ENCODE measurements at places on chromosomes 11 and 22.

DNA sequence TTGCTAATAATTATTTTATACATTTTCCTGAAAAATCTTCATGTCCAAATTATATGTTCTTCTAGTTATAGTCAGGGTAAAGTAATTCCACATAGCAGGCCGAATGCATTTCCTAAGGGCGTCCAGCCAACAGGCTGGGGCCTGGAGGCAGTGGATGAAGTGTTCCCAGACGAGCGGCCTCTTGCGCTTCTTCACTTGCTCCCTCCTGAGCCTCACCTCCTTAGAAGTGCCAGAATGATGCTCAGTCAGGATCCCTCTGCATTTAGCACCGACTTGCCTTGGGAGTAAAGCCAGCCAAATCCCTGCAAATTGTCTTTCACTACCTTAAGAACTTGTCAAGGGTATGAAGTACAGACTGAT lies 1.5 kb downstream of the OLFML1 start:
- no peak for DNase-seq

DNA sequence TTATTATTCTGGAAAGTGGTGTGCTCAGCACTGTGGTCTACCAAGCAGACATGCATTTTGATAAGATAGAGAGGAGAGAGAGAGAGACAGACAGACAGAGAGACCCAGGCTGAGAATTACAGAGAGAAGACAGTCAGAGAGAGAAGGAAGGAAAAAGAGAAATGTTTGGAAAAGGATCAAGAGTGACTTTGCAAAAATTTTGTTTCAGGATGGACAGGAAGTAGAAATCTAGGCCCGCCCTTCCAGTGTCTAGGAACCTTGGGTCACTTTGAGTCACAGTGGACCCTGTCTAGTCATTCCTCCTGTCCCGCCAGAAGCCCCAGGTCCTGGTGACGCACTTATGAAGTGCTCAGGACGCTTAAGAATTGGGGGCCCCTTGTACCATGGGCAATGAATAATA lies 166.7 kb downstream of the ST3GAL4 start:
- no peak for DNase-seq

- DNase-seq: no peak
Measured at GRCh38 chr11:63443714-63444113, 47.3 kb downstream of the PLAAT5 start.

DNA sequence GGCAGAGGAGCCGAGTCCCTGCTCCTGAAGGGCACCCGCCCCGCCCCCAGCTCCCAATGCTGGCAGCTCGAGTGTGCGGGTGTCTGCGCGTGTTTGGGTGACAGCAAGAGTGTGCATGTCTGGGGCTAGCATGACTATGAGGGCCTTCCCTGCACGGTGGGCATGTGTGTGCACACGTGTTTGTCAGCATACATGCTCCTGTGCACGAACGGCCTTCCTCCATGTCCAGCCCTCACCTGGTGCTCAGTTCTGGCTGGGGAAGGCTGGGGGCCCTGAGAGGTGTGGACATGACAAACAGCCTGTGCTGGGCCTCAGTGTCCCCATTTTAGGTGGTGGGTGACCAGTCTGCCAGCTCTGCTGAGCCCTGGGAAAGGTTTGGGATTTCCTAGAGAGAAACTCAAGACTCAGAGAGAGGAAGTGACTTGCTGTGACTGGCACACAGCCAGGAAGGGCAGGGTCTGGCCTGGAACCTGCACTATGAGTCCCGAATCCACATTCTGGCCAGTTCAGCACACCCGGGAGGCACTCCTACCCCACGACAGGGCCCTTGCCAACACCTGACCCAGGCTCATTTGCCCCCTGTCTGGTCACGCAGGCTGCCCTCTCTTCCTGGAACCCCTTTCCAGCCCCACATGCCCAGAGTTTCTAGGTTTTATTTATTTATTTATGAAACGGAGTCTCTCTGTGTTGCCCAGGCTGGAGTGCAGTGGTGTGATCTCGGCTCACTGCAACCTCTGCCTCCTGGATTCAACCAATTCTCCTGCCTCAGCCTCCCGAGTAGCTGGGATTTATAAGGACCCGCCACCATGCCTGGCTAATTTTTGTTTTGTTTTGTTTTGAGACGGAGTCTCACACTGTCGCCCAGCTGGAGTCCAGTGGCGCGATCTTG lies 3.3 kb upstream of the SHISA8 start:
- DNase-seq: peak; percentile 76

GRCh38 chr11:6755303-6755952 lies 16.3 kb downstream of the OR2AG2 start:
- DNase-seq: peak; percentile 55

GRCh38 chr11:90134478-90135003 lies at the start of gene NAALAD2:
Gene NAALAD2 (plus strand): TSS chr11:90134663. CDS start chr11:90134759, 96 bp downstream.
- peak; percentile 38 for DNase-seq

GRCh38 chr11:79437278-79437980 lies 3.4 kb downstream of the TENM4 start:
- DNase-seq: peak; percentile 45

- no peak for DNase-seq
Measured at GRCh38 chr22:50697667-50698506, 25.3 kb downstream of the SHANK3 start.

- no peak for DNase-seq
Measured at GRCh38 chr22:44413211-44413610, 84.8 kb downstream of the RTL6 start.

DNA sequence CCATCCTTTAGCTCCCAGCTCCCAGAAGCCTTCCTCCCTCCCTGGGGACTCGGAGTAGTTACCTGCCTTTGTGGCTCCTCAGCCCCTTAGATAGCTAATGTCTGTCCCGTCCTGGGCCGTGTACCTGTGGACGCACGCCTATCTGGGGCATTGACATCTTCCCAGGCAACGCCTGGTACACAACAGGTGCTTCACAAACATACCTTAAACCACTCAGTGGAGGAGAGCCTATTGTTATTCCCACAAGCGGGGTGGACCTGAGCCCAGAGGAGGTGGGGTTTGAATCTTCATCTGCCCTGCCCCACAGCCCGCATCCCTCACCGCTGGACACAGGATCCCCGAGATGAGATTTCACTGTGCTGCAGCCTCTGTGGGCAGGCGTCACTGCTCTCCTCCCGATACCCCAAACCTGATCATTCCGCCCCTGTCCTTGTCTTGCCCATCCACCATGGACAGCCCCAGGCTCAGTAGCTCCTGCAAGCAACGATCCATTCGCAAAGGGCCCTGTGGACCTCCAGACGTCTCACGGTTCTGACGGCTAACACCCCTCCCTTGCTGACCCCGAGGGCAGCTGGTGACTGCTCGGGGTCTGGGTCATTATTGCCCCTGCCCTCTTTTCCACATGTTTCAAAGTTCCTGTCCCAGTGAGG lies 73.8 kb upstream of the SHISAL1 start:
- no peak for DNase-seq

GRCh38 chr11:79098146-79098545 lies 342.7 kb downstream of the TENM4 start:
- no peak for DNase-seq

DNA sequence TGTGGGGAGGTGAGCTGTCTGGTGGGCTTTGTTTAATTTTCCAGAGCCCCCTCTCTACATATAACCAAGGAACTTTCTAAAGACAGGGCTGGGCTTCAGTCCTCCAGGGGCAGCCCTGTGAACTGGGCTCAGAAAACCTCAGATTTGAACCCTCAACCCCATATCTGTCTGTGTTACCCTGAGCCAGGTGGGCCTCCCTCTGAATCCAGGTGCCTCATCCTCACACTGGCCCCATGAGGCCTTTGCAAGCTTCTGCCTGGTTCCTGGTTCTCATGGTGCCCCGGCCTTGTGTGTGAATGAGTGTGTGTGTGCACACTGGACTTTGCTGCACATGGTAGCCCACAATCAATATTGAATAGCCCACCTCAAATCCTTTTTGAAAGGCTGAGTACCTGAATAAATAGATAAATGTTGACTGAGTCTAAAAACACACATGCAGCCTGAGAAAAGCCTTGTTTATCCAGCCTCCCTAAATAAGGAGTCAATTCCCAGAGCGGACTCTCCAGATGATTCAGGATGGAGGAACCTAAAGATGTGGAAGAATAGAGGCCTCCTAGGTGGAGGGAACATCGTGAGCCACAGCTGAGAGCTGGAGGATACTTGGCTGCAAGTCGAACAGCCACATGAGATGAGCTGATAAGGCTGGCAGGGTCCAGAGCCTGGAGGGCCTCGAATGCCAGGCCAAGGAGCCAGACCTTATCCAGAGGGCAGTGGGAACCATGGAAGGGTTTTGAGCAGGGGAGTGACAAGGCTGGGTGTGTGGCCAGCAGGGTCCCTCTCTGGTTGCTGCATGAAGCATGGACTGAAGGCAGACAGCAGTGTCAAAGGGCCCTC lies 28.1 kb upstream of the P2RY2 start:
- DNase-seq: no peak

DNA sequence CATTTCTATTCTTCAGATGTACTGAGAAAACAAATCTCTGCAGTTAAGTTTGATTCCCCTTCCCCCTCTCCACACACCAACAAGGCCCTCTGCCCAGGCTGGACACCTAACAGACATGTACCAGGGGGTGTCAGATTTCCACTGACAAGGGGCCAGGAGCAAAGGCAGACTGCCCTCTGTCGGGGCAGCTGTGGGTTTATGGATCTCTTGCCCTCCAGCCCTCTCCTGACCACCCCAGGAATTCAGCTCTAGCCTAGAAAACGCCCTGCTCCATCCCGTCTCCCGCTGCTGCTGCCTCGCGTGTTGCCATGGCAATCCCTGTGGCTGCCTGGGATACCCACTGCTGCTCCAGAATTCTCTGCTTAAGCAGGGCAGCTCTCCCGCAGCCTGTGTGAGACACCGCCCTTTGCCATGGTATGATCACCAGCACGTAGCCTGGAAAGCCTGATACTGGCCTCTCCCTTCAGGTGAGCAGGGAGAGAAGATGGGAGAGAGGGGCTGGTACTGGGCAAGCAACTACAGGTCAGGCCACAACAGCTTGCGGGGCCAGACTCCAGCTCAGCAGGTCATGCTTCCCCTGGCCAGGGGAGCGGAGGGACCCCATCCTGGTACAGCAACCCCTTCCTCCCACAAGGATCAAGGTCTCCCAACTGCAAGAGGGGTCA lies 41.6 kb downstream of the BUD13 start:
- DNase-seq: no peak

GRCh38 chr11:22349491-22349890 lies 11.3 kb downstream of the SLC17A6 start:
- no peak for DNase-seq

GRCh38 chr11:113267493-113267892 lies 46.9 kb upstream of the TTC12 start:
- no peak for DNase-seq

GRCh38 chr22:19943082-19944026 lies 1.7 kb upstream of the TXNRD2 start:
- DNase-seq: peak; percentile 87

DNA sequence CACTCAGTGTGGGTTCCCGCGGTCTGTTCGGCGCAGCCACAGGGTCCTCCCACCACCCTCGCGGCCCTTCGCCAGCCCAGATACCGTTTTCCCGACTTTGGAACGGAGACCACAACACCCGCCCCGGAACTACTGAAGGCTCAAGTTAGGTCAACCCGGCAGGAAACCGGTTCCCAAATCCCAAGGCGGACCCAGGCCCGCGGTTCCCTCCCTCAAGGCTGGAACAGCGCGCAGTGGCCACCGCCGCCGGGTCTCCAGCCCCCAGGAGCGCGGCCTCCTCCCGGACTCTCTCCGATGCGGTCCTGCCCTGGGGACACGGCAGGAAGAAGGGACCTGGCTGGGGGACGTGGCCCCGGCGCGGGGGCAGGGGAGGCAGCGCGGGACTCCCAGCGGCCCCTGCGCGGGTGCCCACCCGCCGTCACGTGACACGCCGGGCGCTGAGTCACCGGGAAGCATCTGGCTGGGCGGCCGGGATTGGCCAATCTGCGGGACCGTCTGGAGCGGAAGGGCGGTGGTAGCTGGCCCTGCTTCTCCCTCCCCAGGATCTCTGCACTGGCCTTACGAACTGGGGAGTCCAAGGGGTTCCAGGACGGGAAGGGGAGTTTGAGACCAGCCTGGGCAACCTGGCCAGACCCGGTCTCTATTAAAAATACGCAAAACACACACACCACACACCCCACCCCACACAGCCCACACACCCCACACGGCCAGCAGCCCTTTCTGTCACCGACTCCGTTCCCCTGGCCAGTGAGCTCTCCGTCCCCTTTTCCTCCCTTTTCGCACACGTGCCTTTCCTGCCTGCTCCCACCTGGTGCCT lies 21.5 kb upstream of the MALAT1 start:
- peak; percentile 96 for DNase-seq

- no peak for DNase-seq
Measured at GRCh38 chr22:46809153-46809885, 46.9 kb downstream of the TBC1D22A start.

- peak; percentile 36 for DNase-seq
Measured at GRCh38 chr22:39306456-39307361, 12.7 kb downstream of the RPL3 start.

GRCh38 chr11:134438542-134439537 lies 26.8 kb upstream of the B3GAT1 start:
- no peak for DNase-seq

GRCh38 chr22:36775586-36775963 lies 344 bp downstream of the IFT27 start:
- DNase-seq: no peak

- peak; percentile 96 for DNase-seq
Measured at GRCh38 chr11:88543902-88544655, 206.5 kb upstream of the CTSC start.

- no peak for DNase-seq
Measured at GRCh38 chr11:71066311-71066710, 186.1 kb downstream of the SHANK2 start.

DNA sequence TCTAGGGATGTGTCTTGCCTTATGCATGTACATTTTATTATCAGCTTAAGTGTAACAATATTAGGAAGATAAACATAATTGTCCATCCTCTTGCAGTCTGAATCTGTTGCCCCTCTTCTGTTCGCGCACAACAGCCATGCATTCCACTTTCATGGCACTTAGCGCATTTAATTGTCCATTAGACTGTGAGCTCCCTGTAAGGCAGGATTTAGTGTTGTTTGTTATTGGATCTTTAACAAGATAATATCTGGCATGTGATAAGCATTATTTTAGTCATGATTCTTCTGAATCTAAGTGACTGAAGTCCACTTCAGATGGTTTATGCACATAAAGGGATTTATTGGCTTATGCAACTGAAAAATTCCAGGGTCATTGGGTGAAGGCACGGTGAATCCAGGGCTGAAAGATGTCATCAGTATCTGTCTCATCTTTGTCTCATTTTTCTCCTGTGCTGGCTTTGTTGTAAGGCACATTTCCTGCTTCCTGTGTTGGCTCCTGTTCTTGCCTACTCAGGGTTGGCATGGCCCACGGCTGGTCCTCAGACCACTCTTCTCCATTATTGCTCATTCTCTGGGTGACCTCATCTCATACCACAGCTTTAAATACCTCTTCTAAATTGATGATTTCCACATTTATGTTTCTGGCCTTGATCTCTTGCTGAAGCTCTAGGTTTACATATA lies 37.6 kb downstream of the ATXN10 start:
- peak; percentile 82 for DNase-seq

GRCh38 chr22:43053176-43053575 lies 36.0 kb downstream of the TTLL1 start:
- no peak for DNase-seq

DNA sequence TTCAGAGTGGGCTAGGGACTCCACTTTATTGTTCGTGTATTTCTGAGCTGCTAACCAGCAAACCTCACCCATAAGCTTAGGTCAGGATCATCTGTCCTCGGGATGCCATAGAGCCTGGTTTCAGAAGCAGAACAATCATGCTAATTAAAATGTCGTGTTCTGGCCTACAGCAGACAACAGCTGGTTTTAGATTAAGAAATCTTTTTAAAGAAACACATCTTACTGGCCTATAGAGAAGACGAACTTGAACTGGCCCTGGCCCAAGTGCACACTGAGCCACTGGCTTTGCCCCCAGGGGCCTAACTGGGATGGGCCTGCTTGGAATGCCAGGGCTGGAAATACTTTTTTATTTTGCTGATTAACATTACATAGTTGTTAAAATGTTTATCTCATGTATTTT lies 63.2 kb downstream of the ALX4 start:
- DNase-seq: peak; percentile 56

GRCh38 chr11:112555491-112556364 lies 295.1 kb upstream of the PLET1 start:
- peak; percentile 48 for DNase-seq

Measured in cardiac fibroblast (primary cell).